Activated CD8-positive, alpha-beta memory T cell treated with anti-CD3 and anti-CD28 coated beads for 1 hour (primary cell): ENCODE measurements at places on chromosomes 5 and 9.

- DNase-seq, result no peak
These were observed 20.0 kb upstream of the DCP2 start for GRCh38 chr5:112956606-112957005.

DNA sequence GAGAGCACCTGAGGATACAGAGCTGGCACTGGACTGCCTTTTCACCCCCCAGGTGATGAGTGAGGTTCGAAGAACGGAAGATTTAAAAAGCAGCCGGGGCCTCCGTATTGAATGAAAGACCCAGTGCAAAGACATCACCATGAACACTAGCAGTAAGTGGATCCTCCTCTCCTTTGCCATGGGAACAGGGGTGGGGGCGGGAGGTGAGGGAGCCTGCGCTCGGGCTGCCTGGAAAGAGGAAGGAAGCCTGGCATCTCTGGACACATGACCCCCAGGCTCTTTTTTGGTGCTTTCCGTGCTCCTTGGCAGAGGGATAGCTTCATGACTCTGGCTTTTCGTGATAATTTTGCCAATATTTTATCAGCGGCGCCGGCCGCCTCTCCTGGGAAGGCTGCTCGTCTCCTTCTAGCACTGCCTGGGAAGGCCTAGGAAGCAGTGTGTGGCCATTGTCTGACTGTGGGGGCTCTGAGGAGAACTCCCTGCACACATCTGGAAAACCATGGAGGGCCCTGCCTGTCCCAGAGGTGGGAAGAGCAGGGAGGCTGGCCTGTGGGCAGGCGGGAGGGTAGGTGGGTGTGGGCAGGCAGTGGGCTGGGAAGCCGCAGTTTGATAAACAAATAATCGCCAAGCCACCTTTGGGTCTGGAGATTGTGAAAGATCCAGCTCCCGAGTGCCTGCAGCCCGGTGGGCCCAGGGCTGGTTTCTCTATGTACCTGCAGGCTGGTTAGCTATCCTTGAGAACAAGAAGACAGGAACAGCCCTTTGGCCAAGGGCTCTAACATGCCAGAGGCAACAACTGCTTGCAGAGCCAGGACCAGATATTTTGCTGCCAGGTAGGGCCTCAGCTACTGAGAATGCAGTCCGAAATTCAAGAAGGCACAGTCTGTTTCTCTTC is 911 bp downstream of the ABLIM3 start:
- no peak for DNase-seq

DNA sequence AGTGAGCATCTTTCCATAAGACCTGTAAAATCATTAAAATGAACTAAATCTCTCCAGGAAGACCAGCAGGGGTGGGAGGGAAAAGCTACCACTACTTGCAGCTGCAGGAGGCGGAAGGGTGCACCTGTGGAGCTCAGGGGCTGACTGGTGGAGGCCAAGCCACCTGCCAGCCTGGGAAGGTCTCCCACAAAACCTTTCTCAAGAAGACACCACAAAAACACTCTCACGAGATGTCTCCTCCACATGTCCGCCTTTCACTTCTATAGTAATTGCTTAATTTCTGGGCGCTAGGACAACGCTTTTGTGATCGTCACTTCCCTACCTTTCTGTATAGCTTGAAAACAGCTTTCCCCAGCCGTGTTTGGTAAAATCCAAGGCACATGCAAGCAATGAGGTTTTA is 114.4 kb downstream of the ROR2 start:
- DNase-seq, result no peak

DNA sequence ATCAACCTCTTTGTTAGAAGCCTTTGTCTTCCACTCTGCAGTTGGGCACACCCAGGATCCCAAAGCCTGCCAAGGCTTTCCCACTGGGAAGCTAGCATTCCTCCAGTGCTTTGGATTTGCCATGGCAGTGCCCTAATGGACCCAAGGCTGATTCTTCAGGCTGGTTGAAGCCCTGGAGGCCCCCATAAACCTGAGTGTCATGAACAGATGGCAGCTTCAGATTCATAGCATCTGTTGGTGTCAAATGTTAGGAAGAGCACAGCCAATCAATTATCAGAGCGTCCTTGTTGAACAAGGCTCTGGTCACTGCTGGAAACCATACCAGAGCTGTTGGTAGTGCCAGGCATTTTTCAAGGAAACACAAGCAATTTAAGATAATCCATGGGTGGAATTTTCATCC is 241.1 kb upstream of the KLF4 start:
- no peak for DNase-seq

DNA sequence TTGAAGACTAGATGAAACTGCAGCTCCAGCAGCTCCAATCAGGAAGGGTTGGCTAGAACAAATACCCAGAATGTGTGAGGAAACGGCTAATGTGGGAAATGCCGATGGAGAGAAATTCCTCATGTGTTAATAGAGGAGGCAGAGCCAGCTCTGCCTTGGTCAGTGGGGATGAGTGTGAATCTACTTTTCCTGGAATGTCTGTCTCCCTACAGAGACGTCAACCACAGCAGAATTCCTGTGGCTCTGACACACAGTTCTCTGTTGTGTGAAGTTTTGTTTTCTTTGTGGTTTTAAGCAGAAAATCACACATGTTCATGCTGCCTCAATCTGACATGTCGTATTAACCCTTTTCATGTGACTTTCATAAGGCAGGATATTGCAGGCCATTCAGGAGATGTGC is 476.6 kb upstream of the WWC1 start:
- no peak for DNase-seq

DNA sequence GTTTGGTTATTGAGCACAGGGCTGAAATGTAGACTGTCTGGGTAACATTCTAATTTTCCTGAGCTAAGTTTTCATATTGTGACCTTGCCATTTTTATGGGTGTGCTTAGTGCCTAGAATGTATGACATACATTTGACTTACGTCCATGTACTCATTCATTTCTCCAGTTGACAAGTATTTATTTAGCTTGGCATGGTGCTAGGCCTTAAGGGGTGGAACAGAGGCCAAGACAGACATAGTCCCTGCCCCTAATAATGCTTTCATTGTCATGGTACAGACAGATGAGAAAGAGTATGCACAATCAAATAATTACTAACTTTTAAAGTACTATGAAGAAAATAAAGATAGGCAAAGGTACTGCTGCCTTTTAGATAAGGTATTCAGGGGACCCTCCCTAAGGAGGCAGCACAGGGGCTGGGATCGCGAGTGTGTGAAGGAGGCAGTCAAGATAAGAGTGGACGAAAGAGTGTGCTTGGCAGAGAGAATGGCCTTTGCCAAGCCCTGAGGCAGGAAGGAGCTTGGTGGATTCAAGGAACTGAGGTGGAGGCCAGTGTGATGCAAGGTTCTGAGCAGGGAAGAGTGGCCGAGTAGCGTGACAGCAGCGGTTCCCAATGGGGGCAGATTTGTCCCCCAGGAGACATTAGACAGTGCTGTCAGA is 128.0 kb downstream of the PIP5K1B start:
- DNase-seq, result no peak
